ENCODE measurements at places on chromosomes 3 and 15. TPM values are rescaled to one million over a fixed set of nuclear protein-coding genes. Genes with fewer than 3 reads are reported as not detected.

- DNase-seq = no peak
Measured at GRCh38 chr3:133058243-133058642, 20.1 kb downstream of the TMEM108 start.

DNA sequence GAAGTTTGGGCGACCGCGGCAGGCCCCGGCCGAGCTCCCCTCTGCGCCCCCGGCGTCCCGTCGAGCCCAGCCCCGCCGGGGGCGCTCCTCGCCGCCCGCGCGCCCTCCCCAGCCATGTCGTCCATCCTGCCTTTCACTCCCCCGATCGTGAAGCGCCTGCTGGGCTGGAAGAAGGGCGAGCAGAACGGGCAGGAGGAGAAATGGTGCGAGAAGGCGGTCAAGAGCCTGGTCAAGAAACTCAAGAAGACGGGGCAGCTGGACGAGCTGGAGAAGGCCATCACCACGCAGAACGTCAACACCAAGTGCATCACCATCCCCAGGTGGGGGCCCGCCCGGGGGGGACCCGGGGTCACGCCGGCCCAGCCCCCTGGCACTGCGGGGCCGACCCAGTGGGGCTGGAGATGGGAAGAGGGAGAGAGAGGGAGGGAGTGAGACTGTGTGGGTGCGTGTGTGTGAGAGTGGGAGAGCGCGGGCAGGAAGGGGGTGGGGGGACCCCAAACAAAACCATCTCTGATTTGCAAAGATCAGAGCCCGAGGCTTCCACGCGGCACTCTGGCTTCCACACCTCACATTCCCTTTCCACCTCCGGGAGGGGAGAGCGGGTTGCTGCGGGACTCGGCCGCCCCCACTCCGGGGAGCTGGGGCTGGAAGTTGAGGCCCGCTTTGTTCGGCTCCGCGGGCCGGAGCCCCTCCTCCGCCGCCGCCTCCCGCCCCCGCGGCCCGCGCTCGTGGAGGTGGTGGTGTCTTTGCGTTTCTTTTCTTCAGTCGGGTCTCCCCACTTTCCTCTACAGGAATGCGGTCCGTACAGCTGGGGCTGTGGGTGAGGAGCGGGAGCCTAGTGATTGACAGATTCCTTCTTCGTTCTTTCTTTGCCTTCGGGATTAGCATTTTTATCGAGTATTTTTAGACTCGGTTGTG is 898 bp downstream of the SMAD3 start:
- DNase-seq = no peak

MYZAP gene
- 2.1 TPM for total RNA-seq

- DNase-seq = no peak
Measured at GRCh38 chr15:76648732-76649444, 256.3 kb downstream of the SCAPER start.

- DNase-seq = no peak
Measured at GRCh38 chr3:135034291-135034768, 239.3 kb downstream of the EPHB1 start.

GRCh38 chr3:44861412-44862225 is at the start of gene TMEM42:
Gene TMEM42, plus strand, starts transcription at chr3:44861912. Its CDS starts 13 bp downstream, at chr3:44861925.
- DNase-seq = peak; percentile 47

All from HT1080 (cell line).